Activated naive CD8-positive, alpha-beta T cell treated with anti-CD3 and anti-CD28 coated beads, Interleukin-2, amount 50 U/mL, for 24 hours (primary cell): ENCODE measurements at places on chromosomes 6 and 20.

DNA sequence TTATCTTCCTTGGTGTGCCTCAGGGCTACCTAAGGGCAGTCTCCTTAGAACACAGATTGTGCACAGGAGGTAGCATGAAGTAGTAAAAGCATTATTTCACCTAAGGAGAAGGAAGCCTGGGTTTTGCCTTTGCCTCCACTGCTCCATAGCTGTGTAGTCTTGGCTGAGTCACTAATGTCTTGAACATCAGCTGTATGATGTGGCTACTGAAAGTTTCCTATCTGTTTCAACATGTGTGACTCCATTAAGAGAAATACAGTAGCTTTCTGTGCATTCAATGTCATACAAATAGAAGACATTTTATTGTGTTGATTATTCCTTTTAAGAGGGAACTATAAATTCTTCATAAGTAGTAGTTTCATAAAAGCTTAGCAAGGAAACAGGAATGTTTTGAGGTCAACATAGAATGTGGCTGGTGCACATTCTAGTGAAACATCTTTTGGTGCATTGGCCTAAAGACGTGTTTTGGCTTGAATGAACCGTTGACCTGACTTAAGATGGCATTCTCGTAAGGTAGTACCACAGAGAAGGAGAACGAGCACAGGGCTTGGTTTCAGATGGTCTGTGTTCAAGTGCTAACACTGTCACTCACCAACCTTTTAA is 70.6 kb downstream of the CTNNBL1 start:
- H3K27me3 ChIP-seq, result no peaks in the 10 kb centered on the region
- H3K36me3 ChIP-seq, result peaks cover 31% of the 10 kb centered on the region
- DNase-seq, result no peak
- no peaks in the 10 kb centered on the region for H3K4me1 ChIP-seq
- H3K4me3 ChIP-seq, result no peak overlapping the region

DNA sequence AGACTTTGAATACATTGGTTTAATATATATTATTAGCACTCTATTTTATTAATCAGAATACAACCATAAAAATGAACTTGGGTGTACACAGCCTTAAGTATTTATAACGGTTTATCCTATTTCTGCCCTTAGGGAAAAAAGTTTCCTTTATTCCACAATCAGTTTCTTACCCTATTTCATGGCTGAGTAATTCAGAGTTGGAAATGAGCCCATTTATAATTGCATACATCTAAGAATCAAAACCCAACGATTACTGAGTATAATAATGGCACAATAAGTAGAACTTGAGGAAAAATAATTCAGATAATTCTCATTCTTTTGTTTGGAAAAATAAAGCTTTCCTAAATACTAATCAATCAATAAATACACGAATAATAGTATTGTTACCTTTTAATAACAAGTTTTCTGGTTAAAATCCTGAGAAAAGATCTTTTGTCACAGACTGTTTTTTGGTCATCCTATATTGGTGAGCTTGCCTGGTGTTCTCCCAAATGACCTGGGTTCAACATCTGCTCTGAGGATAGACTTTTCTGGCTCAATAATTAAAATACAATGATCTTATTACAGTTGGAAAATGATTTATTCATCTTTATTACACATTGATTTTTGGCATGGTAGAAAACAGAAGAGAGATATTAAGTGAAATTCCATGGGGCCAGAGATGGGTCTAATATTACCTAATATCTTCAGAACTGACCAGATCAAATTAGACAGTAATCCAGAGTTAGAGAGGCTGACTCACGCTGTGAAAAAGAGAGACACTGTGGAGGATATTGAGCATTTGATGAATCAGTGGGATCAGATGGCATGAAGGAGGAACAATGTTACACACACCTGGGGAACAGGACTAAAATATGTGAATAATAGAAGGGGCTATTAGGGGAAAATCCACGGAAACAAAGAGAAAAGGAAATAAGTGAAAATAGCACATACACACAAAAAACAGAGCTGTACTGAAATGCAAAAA is 162.1 kb upstream of the TBX18 start:
- H3K4me1 ChIP-seq, result no peaks in the 10 kb centered on the region
- no peak for DNase-seq
- no peaks in the 10 kb centered on the region for H3K27me3 ChIP-seq
- H3K36me3 ChIP-seq, result no peaks in the 10 kb centered on the region

DNA sequence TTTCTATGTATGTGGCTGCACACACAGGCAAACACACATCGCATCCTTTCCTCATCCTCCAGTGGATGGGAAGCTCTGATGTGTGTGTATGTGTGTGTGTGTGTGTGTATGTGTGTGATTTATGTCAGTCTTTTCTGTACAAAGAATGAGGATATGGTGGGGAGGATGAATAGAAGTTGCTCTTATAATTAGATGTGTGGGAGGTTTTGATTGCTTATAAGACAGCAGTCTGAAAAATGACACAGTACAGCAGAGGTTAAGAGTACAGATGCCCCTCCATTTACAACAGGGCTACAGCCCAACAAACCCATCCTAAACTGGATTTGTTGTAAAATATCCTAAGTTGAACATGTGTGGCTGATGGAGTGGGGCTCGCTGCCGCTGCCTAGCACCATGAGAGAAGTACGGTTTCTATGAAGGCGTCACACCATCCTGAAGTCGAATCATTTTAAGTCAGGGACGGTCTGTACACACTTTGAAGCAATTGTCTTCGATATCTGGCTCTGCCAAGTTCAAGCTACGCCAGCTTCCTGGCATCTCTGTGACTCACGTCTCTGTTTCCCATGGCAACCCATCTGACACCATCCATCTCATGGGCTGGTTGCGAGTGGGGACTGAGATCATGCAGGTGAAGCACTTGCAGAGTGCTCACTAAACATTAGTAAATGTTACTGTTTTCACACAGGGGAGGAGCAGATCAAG is 252.6 kb downstream of the MYLK4 start:
- H3K4me3 ChIP-seq, result no peak overlapping the region
- H3K36me3 ChIP-seq, result no peaks in the 10 kb centered on the region
- peaks cover 11% of the 10 kb centered on the region for H3K27me3 ChIP-seq
- no peak for DNase-seq
- H3K4me1 ChIP-seq, result no peaks in the 10 kb centered on the region
- no peak overlapping the region for H3K27ac ChIP-seq

DNA sequence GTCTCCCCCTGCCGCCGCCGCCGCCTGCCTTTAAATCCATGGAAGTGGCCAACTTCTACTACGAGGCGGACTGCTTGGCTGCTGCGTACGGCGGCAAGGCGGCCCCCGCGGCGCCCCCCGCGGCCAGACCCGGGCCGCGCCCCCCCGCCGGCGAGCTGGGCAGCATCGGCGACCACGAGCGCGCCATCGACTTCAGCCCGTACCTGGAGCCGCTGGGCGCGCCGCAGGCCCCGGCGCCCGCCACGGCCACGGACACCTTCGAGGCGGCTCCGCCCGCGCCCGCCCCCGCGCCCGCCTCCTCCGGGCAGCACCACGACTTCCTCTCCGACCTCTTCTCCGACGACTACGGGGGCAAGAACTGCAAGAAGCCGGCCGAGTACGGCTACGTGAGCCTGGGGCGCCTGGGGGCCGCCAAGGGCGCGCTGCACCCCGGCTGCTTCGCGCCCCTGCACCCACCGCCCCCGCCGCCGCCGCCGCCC is 474 bp downstream of the CEBPB start:
- H3K4me3 ChIP-seq, result peak overlapping the region; percentile 63
- H3K36me3 ChIP-seq, result peaks cover 13% of the 10 kb centered on the region
- DNase-seq, result peak; percentile 59
- H3K27me3 ChIP-seq, result peaks cover 2% of the 10 kb centered on the region
- H3K27ac ChIP-seq, result no peak overlapping the region
- peaks cover 22% of the 10 kb centered on the region for H3K4me1 ChIP-seq

DNA sequence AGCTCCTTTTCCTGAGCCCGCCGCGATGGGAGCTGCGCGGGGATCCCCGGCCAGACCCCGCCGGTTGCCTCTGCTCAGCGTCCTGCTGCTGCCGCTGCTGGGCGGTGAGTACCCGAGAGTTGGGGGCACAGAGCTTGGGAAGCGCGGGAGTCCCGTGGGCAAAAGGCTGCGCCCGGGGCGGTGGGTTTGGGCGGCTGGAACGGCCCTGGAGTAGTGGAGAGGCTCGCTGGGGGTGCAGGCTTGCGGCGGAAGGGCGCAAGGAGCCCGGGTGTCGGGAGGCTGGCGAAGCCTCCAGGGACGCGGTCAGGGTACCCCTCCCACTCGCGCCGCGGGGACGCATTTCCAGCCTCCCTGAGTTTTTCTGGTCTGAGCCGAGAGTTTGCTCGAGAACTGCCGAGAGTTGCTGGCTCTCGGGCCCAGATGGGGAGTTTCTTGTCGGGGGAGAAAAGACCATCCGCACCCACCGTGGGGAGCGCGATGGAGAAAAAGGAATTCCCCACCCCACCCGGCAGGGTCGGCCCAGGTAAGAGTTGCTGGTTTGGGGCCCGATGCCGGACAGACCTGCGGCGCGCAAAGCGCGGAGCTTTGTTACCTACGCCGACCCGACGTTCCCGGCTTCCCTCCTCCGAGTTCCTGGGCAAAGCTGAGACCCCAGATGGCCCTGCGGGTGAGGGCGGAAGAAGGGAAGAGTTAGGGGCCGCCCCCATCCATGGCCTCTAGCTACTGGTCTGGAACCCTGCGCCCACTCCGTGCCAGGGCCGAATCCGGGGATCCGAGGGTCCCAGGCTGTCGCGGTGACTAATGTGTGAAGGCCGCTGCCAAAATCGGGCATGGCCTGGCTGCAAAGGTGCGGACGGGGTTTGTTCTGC is 584 bp downstream of the PTK7 start:
- H3K27ac ChIP-seq, result no peak overlapping the region
- peaks cover 1% of the 10 kb centered on the region for H3K36me3 ChIP-seq
- peaks cover 5% of the 10 kb centered on the region for H3K4me1 ChIP-seq
- peak overlapping the region; percentile 67 for H3K4me3 ChIP-seq
- DNase-seq, result no peak

GRCh38 chr6:126682440-126682839 is 342.5 kb downstream of the CENPW start:
- no peaks in the 10 kb centered on the region for H3K4me1 ChIP-seq
- no peak overlapping the region for H3K27ac ChIP-seq
- no peaks in the 10 kb centered on the region for H3K36me3 ChIP-seq
- no peak overlapping the region for H3K4me3 ChIP-seq
- no peaks in the 10 kb centered on the region for H3K27me3 ChIP-seq
- DNase-seq, result no peak

- no peak overlapping the region for H3K27ac ChIP-seq
- H3K27me3 ChIP-seq, result no peaks in the 10 kb centered on the region
- no peaks in the 10 kb centered on the region for H3K4me1 ChIP-seq
- H3K36me3 ChIP-seq, result no peaks in the 10 kb centered on the region
- DNase-seq, result no peak
These were observed 736.9 kb upstream of the MARCKS start for GRCh38 chr6:113120224-113120581.

DNA sequence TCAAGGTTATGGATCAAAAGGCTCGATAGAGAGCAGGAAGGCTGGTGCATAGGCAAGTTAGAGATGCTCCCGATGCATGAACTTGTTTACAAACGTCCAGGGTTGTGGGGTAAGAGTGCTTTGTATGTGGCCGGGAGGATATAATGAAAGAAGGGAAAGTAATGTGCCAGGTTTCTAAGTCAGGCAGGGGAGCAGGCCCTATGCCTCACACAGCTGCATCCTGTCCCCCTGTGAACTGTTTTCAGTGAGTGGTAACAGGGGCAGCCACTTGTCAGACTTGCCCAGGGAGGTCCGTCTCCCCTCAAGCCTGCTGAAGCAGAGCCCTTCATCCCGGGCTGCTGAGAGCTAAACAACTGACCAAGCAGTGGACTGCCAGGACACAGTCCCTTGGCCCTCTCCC is 19.4 kb downstream of the KCNK5 start:
- no peaks in the 10 kb centered on the region for H3K27me3 ChIP-seq
- peaks cover 18% of the 10 kb centered on the region for H3K36me3 ChIP-seq
- peak overlapping the region; percentile 72 for H3K27ac ChIP-seq
- no peak for DNase-seq
- no peak overlapping the region for H3K4me3 ChIP-seq
- H3K4me1 ChIP-seq, result peaks cover 36% of the 10 kb centered on the region

DNA sequence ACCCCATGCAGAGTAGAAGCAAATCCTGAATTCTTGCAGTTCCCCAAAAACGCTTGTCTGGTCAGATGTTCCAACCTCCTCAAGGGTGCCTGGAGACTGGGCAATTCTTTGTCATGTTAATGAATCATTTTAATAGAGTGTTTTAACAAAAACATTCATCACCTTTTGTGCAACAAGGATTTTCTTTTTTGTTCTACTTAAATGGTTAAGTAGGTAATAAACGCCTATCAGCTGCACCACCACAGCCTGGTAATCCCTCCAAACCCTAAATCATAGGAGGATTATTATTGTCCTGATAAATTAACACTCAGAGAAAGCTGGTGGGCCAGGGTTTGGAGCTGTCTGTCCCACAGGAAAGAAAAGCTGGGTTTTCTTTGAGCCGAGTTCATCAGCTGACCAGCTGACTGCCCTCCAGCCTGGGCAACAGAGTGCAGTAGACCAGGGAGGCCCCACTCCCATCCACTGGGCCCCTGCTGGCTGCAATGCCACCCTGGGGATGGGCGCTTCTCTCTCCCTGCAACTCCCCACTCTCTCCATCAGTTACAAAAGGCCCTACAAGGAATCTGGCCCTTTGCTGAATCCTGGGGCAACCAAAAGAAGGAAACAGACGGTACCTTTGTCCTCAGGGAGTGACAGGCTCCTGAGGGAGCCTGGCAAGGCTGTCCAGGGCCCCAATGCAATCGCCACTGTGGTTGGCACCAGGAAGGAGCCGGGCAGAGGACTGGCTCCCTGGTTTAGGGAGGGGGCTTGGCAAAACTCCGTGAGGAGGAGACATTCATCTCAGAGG is 23.1 kb upstream of the BMP7 start:
- no peak overlapping the region for H3K4me3 ChIP-seq
- peaks cover 43% of the 10 kb centered on the region for H3K27me3 ChIP-seq
- H3K4me1 ChIP-seq, result no peaks in the 10 kb centered on the region
- H3K36me3 ChIP-seq, result no peaks in the 10 kb centered on the region
- DNase-seq, result no peak
- H3K27ac ChIP-seq, result no peak overlapping the region

- no peak overlapping the region for H3K27ac ChIP-seq
- H3K4me3 ChIP-seq, result no peak overlapping the region
- DNase-seq, result no peak
- no peaks in the 10 kb centered on the region for H3K4me1 ChIP-seq
- no peaks in the 10 kb centered on the region for H3K27me3 ChIP-seq
- no peaks in the 10 kb centered on the region for H3K36me3 ChIP-seq
These were observed 37.3 kb downstream of the MRS2 start for GRCh38 chr6:24439858-24440539.

DNA sequence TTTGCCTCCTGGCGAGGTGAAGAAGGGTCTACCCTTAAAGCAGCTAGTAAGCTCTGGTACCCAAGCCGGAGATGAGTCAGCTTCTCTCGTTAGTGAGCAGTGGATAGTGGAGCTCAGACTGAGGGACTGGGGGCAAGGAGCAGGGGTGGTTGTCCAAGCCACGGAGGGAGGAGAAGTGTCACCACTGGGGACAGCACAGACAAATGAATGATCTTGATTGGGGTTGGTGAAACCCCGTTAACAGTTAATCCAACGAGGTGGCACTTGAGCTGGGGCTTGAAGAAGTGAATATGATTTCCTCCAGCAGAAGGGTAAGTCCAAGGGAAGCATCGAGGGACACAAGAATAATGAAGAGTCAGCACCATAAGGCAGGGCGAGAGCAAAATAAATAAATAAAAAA is 43.0 kb downstream of the JARID2 start:
- H3K36me3 ChIP-seq, result peaks cover 37% of the 10 kb centered on the region
- no peaks in the 10 kb centered on the region for H3K27me3 ChIP-seq
- peaks cover 69% of the 10 kb centered on the region for H3K4me1 ChIP-seq
- DNase-seq, result no peak
- peak overlapping the region; percentile 1 for H3K4me3 ChIP-seq
